ENCODE measurements at places on chromosomes 7 and 10. TPM values are rescaled to one million over a fixed set of nuclear protein-coding genes. Genes with fewer than 3 reads are reported as not detected.

DNA sequence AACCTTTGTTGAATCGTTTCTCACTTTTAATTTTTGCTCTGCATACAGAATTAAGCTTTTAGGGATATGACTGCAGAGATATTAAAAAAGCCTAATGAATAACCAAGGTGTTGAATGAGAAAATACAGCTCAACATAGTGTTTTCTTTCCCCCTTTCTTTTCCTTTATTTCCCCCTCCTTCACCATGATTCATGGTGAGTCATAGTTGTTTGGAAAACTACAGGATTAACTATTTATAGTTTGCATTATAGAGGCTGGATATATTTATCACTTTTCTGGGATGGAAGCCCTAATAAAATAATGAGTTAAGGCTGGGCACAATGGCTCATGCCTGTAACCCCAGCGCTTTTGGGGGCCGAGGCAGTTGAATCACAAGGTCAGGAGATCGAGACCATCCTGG is 115.0 kb downstream of the DNAJB9 start:
- H3K36me3 ChIP-seq: no peaks in the 10 kb centered on the region
- H3K4me3 ChIP-seq: no peak overlapping the region
- DNase-seq: no peak
- H3K4me1 ChIP-seq: no peaks in the 10 kb centered on the region

- H3K27ac ChIP-seq: no peak overlapping the region
- H3K4me1 ChIP-seq: peaks cover 5% of the 10 kb centered on the region
- H3K36me3 ChIP-seq: no peaks in the 10 kb centered on the region
- no peaks in the 10 kb centered on the region for H3K27me3 ChIP-seq
- no peak overlapping the region for H3K4me3 ChIP-seq
Observed at GRCh38 chr10:64210211-64210610, 689.0 kb downstream of the REEP3 start.

GRCh38 chr7:106887421-106887820 is 22.3 kb downstream of the PIK3CG start:
- no peaks in the 10 kb centered on the region for H3K27me3 ChIP-seq
- H3K27ac ChIP-seq: no peak overlapping the region
- DNase-seq: no peak
- no peaks in the 10 kb centered on the region for H3K36me3 ChIP-seq
- no peaks in the 10 kb centered on the region for H3K4me1 ChIP-seq

GRCh38 chr10:5685764-5686240 is 1.2 kb downstream of the TASOR2 start:
- peaks cover 2% of the 10 kb centered on the region for H3K4me1 ChIP-seq
- H3K4me3 ChIP-seq: peak overlapping the region; percentile 82
- H3K36me3 ChIP-seq: no peaks in the 10 kb centered on the region
- peak overlapping the region; percentile 85 for H3K27ac ChIP-seq
- H3K27me3 ChIP-seq: no peaks in the 10 kb centered on the region

GRCh38 chr10:30219971-30220751 is 128.9 kb downstream of the MTPAP start:
- H3K4me3 ChIP-seq: no peak overlapping the region
- no peaks in the 10 kb centered on the region for H3K27me3 ChIP-seq
- peak overlapping the region; percentile 62 for H3K27ac ChIP-seq
- H3K36me3 ChIP-seq: no peaks in the 10 kb centered on the region
- peaks cover 17% of the 10 kb centered on the region for H3K4me1 ChIP-seq

DNA sequence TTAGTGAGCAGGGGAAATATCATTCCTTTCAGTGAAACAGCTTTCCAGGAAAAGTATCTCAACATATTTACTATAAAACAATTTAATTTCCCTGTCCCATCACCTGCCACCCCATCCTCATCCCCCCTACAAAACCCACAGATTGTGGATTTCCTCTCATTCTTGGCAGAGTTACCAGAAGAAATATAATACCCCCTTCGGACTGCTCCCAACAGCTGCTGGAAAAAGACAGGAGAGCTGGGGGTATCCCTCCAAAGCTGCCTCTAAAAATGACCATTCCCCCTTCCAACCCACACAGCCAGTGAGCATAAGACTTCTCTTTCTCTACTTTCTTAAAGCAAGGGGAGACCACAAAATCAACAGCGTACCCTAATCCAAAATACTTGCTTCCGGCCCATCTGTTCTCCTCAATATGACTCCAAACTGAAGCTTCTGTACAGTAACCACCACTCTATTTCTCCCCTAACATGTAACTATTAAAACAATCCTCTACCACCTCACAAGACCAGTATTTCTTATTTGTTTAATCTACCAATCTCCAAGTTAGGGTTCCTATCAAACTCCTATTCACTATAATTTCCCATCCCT is 7.8 kb downstream of the FBXW4 start:
- DNase-seq: peak; percentile 75
- H3K4me1 ChIP-seq: peaks cover 29% of the 10 kb centered on the region
- H3K4me3 ChIP-seq: no peak overlapping the region
- no peaks in the 10 kb centered on the region for H3K27me3 ChIP-seq

GRCh38 chr7:109158246-109158645 is 588.6 kb downstream of the DNAJB9 start:
- no peaks in the 10 kb centered on the region for H3K36me3 ChIP-seq
- no peaks in the 10 kb centered on the region for H3K4me1 ChIP-seq
- no peak overlapping the region for H3K4me3 ChIP-seq

- H3K4me1 ChIP-seq: peaks cover 7% of the 10 kb centered on the region
- no peaks in the 10 kb centered on the region for H3K36me3 ChIP-seq
Observed at GRCh38 chr10:125213541-125214282, 53.3 kb upstream of the CTBP2 start.

DNA sequence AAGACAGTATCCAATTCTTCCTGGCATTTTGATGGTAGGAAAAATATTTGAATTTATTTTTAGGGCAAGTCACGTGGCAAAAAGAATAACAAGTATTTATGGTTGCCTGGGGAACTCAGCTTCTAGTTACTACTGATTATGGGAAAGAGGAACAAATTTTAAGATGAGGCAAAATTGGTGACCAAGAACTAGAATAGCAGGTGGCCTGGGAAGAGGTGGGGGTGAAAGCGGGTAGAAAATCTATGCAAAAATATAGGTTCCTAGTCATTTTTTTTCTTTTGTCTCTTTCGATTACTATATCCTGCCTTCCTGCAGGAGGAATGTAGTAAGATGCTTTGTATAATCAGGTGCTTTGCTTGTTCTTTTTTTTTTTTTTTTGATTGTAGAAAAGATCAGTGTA is 27.8 kb downstream of the ENTPD1 start:
- DNase-seq: peak; percentile 34
- H3K27ac ChIP-seq: no peak overlapping the region
- H3K27me3 ChIP-seq: no peaks in the 10 kb centered on the region
- no peaks in the 10 kb centered on the region for H3K36me3 ChIP-seq
- peaks cover 3% of the 10 kb centered on the region for H3K4me1 ChIP-seq

DNA sequence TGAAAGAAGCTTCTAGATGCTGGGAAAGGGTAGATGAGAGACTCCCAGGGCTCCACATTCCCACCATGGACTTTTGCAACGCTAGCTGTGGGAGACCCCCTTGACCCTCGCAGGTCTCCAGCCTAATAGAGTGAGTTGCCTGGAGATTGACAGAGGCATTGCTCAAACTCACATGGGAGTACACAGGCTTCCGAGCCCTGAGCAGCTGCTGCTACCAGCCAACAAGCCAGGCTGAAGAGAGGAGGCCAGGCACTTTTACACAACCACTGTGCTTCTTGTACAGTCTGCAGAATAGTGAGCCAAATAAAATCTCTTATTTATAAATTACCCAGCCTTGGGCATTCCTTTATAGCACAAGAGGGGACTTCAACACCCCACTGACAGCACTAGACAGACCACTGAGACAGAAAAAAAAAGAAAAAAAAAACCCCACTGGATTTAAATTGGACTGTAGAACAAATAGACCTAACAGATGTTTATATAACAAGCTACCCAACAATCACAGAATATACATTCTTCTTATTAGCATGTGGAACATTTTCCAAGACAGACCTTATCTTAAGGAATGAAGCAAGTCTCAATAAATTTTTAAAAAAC is 146.2 kb downstream of the ZFAND4 start:
- no peaks in the 10 kb centered on the region for H3K36me3 ChIP-seq
- H3K4me3 ChIP-seq: no peak overlapping the region
- peak; percentile 23 for DNase-seq
- H3K27me3 ChIP-seq: no peaks in the 10 kb centered on the region

DNA sequence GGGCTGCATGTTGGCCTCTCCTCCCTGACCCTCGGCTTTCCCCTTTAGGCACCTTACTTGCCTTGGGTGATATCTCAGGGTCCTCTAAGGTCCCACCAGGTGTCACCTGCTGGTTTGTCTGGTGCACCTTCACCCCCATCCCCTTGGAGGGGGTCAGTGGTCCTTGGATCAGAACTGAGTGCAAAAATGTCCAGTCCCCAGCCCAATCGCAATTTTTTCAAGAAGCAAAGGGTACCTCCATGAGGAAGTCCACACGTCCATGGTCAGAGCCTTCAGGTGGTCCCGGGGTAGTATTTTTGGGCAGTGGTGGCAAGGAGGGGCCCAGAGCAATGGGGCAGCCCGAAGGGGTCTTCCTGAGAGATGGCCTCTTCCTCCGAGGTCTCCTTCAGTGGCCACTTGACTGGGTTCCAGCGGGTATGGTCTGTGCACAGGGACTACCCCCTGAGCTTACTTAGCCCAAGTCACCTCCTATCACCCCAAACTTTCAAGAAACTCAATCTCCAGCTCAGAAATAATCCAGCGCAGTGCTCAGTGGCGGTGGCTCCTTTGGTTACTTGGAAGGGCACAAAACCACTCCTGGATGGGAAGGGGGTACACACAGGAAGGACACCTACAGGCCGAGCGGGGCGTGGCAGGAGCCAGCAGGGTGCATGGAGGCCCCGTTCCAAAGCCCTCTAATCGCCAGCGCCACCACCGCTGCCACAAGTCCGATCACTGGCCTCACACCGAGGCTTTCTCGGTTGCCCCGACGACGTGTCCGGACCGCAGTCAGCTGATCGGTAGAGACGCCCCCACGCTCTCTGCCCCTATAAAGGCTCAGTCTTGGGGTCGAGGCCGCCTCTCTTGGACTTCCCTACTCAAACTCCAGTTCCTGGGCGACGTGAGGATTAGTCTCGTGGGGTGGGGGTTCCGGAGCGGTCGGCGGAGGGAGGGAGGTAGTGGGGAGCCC is 4.5 kb downstream of the SAP25 start:
- H3K4me1 ChIP-seq: peaks cover 14% of the 10 kb centered on the region
- H3K36me3 ChIP-seq: peaks cover 11% of the 10 kb centered on the region
- H3K27ac ChIP-seq: no peak overlapping the region
- peaks cover 41% of the 10 kb centered on the region for H3K27me3 ChIP-seq
- no peak overlapping the region for H3K4me3 ChIP-seq

- H3K27me3 ChIP-seq: peaks cover 8% of the 10 kb centered on the region
- no peak overlapping the region for H3K4me3 ChIP-seq
- H3K27ac ChIP-seq: peak overlapping the region; percentile 58
- peaks cover 15% of the 10 kb centered on the region for H3K4me1 ChIP-seq
- no peaks in the 10 kb centered on the region for H3K36me3 ChIP-seq
- DNase-seq: peak; percentile 79
Observed at GRCh38 chr10:14608381-14609001, 166.2 kb downstream of the FAM107B start.

GRCh38 chr10:75431180-75432111 is at the start of gene LRMDA:
LRMDA (plus strand) TSS chr10:75431624.
- H3K4me3 ChIP-seq: peak within 1 kb of the TSS; percentile 50
- peaks cover 20% of the 10 kb centered on the region for H3K27me3 ChIP-seq
- peak within 1 kb of the TSS; percentile 47 for H3K27ac ChIP-seq
- DNase-seq: peak; percentile 61
- no peaks in the 10 kb centered on the region for H3K36me3 ChIP-seq

DNA sequence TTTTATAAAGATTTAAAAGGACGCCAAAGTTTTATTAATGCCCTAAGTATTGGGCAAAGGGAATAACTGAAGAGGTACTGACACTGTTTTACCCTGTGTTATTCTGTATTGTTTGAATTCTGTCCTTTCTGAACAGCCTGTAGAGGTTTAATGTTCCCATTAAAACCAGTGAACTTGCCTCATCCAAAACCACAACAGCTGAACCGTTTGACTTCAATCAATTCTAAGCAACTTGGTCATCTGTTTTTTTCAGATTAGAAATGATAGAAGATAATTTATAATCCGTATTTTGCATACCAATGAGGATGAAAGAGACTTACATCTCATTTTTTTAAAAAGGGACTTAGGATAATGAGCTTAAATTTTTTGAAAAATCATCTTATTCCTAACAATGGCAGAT is 40.4 kb downstream of the HACD1 start:
- no peaks in the 10 kb centered on the region for H3K4me1 ChIP-seq
- no peak overlapping the region for H3K4me3 ChIP-seq
- no peak for DNase-seq
- no peaks in the 10 kb centered on the region for H3K36me3 ChIP-seq

DNA sequence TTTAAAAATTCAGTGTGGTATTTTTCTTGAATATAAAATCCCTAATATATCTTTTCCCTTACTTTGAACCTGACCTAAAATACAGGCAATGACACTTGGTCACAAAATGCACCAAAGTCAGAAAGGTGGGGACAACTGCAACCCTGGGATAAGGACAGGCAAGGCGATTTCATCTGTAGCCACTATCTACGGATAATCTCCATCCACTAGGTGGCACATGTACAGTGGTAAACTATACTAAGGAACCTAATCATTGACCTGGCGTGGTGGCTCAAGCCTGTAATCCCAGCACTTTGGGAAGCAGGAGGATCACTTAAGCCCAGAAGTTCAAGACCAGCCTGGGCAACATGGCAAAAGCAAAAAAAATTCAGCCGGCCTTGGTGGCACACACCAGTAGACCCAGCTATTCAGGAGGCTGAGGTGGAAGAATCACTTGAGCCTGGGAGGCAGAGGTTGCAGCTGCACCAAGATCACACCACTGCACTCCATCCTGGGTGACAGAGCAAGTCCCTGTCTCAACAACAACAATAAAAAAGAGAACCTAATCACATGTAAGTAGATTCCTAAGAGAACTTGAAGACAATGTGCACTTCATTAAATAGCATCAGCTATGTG is 98.9 kb downstream of the KMT2C start:
- H3K36me3 ChIP-seq: no peaks in the 10 kb centered on the region
- no peak overlapping the region for H3K27ac ChIP-seq
- H3K4me3 ChIP-seq: no peak overlapping the region
- H3K27me3 ChIP-seq: no peaks in the 10 kb centered on the region
- peaks cover 2% of the 10 kb centered on the region for H3K4me1 ChIP-seq
- DNase-seq: peak; percentile 55

DNA sequence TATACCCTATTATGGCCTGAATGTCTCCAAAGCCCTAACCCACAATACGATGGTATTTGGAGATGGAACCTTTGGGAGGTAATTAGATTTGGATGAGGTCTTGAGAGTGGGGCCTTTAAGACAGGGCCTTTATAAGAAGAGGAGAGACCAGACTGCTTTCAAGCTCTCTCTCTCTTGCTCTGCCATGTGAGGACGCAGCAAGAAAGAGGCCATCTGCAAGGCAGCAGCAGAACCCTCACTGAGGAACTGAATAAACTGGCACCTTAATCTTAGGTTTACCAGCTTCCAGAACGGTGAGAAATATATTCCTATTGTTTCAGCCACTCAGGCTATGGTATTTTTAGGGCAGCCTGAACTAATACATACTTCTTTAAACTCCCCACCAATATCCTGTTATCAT is 2.0 kb upstream of the GNAI1 start:
- no peaks in the 10 kb centered on the region for H3K27me3 ChIP-seq
- peaks cover 7% of the 10 kb centered on the region for H3K4me1 ChIP-seq
- H3K27ac ChIP-seq: no peak overlapping the region
- DNase-seq: no peak

GRCh38 chr7:50281680-50282445 is 22.7 kb upstream of the IKZF1 start:
- H3K27ac ChIP-seq: peak overlapping the region; percentile 13
- DNase-seq: peak; percentile 78

The SLC26A3 gene
- total RNA-seq: not detected

The ARHGEF5 gene
- 0.93 TPM for total RNA-seq

The PYROXD2 gene
- total RNA-seq: 8.8 TPM

The STN1 gene
- total RNA-seq: 25.6 TPM

The TMEM273 gene
- total RNA-seq: 9.5 TPM

The ABCB1 gene
- total RNA-seq: 0.53 TPM

The FBXO24 gene
- total RNA-seq: 0.80 TPM

The PAPSS2 gene
- 10.9 TPM for total RNA-seq

The SORCS3 gene
- 0.13 TPM for total RNA-seq

The SFRP4 gene
- total RNA-seq: 55.4 TPM
